ENCODE measurements at places on chromosomes 11 and 22. TPM values are rescaled to one million over a fixed set of nuclear protein-coding genes. Genes with fewer than 3 reads are reported as not detected.

PGR gene
- total RNA-seq = not detected

APOA5 gene
- total RNA-seq = not detected

CRYBB3 gene
- not detected for total RNA-seq

YPEL4 gene
- total RNA-seq = 0.99 TPM

GRCh38 chr11:70872955-70873735, 379.2 kb downstream of the SHANK2 start:
- DNase-seq = no peak

- DNase-seq = peak; percentile 91
Measured at GRCh38 chr22:41998361-41999261, at the start of gene WBP2NL. WBP2NL (plus strand) TSS chr22:41998788; CDS start chr22:41998819, 31 bp downstream.

DNA sequence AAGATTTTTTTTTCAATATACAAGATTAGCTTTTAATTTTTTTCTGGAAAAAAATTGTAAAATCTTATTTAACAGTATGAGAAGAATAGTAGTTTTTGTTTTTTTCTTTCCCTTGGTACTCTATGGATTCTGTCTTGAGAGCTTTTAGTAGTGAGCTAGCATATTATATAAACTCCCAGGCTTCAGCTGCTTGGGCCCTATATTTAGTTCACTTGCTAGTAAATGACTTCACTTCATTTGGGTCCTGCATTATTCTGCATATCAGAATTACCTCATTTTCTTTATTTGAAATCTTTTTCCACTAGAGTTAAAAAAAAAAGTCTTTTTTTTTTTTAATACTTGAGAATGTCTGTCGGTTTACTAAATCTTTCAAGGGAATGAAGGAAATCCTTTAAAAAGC, 33.1 kb downstream of the HIPK3 start:
- DNase-seq = no peak

DNA sequence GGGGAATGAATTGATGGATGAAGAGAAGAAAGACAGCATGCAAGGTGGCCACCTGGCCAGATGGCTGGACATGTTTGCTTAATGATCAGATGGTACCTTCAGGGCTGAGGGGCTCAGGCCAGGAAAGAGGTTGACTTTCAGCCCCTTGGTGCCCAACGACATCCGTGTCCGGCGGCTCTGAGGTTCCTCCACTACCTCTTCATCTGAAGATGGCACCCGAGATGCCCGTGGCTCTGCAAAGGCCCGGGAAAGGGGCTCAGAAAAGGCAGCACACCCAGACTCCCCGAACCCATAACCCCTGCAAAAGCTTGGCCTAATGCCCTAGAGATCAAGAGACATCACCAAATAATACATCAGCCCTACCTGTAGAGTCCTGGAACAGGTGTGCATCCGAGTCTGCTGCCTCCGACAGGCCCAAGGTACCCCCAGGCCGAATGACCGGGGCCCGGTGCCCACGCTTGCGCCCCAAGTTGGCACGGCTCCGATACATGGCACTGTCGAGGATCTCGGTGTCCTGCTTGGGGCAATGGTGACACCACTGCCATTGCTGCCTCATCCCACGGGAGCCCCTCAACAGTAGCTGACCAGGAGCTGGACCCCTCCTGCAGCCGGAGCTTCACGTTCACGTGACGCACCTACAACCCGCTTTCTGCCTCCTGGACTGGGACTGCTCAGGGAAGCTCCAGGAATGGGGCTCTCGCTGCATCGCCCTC, 22.9 kb downstream of the TNKS1BP1 start:
- no peak for DNase-seq

DNA sequence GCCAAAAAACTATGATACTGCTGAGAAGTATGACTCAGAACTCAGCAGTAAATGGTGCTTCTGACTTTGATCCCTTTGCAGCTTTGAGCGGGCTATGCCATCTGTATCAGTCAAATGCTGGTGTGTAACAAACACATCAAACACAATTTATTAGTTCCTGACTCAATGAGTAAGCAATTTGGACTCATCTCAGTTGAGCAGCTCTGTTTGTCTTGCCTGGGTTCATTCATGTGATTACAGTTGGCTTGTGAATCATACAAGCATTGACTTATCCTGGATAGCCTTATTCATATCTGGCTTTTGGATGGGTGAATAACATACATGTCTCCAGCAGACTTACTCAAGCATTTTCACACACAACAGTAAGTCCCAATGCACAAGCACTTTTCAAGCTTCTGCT, 858.8 kb downstream of the METTL15 start:
- no peak for DNase-seq

Data from CD4-positive, CD25-positive, alpha-beta regulatory T cell (primary cell).